ENCODE measurements at places on chromosomes 12 and 14.

DNA sequence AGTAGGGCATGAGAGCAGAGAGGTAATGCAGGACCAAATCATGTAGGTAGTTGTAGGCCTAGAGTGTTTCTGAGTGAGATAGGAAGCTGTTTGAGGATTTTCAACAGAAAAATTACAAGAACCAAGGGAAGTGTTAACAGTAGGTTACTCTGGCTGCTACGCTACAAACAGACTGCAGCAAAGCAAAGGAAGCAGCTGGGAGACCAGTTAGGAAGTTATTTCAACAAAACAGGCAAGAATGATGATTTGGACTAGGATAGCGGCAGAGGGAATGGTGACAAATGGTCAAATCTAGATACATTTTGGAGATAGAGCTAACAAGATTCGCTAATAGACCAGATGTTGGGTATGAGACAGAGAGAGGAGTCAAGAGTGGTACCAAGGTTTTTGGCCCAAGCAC is 26.8 kb downstream of the MRPL42 start:
- DNase-seq: no peak

DNA sequence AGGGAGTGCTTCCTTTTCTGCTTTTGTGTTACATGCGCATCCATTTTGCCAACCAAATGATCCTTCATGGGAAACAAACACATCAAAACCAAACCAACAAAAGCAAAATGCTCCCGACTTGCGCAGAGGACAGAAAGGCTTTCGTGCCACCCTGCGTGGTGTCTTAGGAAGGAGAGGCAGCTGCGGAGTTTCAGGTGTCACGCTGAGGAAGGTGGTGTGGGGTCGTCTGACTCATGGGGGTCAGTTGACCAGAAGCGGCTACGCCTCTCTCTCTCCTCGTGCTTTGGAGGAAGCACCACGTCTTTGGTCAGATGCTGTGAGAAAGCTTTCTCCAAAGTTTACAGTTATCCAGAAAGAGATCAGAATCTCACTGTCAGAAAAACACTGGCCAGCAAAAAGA is 7.9 kb downstream of the EMP1 start:
- no peak for DNase-seq

DNA sequence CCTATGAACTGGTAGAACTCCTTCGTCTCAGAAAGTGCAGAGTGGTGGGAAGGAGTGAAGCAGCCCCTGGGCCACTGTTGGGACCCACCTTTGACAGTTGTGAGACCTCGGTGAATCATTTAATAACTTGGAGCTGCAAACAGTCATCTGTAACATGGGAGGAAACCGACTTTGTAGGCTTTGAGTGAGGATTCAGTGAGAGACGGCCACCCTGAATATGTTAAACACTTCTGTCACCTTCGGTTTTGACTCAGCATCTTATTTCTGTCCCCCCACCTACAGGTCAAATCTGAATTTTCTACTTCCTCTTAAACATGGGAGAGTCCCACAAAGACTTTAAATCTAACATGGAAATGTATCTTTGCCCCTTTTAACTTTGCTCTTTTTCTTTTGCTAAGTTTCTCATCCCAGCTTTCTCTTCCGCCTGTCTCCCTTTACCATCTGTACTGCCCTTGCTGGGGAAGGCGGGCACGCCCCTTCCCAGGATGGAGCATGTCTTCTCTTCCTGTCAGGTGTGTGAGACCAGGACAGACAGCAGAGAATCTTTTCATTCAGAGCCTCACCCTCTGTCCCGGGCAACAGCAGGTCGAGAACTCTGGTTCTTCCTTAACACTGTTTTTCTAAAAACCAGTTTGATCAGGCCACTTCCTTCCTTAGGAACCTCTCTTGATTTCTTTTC is 37.1 kb downstream of the ZC3H14 start:
- peak; percentile 21 for DNase-seq

GRCh38 chr12:16218934-16219751 is 58.3 kb downstream of the SLC15A5 start:
- DNase-seq: no peak

GRCh38 chr14:99649219-99649618 is 4.3 kb downstream of the HHIPL1 start:
- no peak for DNase-seq

- no peak for DNase-seq
Observed at GRCh38 chr12:68779280-68779679, 28.7 kb upstream of the MDM2 start.

GRCh38 chr14:80047761-80048160 is 163.5 kb downstream of the DIO2 start:
- no peak for DNase-seq

GRCh38 chr14:83294941-83295340 is 1761.3 kb upstream of the SEL1L start:
- DNase-seq: no peak

- no peak for DNase-seq
Observed at GRCh38 chr12:213527-213932, 427 bp downstream of the SLC6A12 start.

DNA sequence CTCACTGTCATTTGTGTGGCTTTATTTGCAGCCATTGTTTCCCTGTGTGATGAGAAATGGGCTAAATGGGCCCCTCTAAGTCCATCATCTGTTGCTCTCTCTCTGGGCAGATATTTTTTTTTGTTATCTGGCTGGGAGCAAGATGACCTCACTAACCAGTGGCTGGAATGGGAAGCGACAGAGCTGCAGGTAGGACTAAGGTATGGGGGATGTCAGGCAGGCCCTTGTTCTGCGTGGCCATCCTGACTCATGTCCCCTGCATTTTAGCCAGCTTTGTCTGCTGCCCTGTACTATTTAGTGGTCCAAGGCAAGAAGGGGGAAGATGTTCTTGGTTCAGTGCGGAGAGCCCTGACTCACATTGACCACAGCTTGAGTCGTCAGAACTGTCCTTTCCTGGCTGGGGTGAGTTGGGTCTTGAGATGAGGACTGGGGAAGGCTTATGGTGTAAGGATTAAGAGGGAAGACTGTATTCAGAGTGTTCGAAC is 1.3 kb downstream of the MARS1 start:
- DNase-seq: no peak
